ENCODE measurements at places on chromosomes 7 and 10. TPM values are rescaled to one million over a fixed set of nuclear protein-coding genes. Genes with fewer than 3 reads are reported as not detected.

OR6V1 gene
- not detected for polyA plus RNA-seq

HOXA11 gene
- polyA plus RNA-seq = not detected

PKD2L1 gene
- not detected for polyA plus RNA-seq

DKK1 gene
- polyA plus RNA-seq = not detected

VSTM4 gene
- polyA plus RNA-seq = 0.05 TPM

TMEM139 gene
- 0.78 TPM for polyA plus RNA-seq

MBL2 gene
- not detected for polyA plus RNA-seq

MSS51 gene
- polyA plus RNA-seq = not detected

GSDME gene
- polyA plus RNA-seq = 0.15 TPM

MYPN gene
- polyA plus RNA-seq = not detected

CNNM1 gene
- polyA plus RNA-seq = 0.07 TPM

SPDYE11 gene
- 0.15 TPM for polyA plus RNA-seq

AKR1C8 gene
- polyA plus RNA-seq = not detected

UNC5B gene
- polyA plus RNA-seq = not detected

DNA sequence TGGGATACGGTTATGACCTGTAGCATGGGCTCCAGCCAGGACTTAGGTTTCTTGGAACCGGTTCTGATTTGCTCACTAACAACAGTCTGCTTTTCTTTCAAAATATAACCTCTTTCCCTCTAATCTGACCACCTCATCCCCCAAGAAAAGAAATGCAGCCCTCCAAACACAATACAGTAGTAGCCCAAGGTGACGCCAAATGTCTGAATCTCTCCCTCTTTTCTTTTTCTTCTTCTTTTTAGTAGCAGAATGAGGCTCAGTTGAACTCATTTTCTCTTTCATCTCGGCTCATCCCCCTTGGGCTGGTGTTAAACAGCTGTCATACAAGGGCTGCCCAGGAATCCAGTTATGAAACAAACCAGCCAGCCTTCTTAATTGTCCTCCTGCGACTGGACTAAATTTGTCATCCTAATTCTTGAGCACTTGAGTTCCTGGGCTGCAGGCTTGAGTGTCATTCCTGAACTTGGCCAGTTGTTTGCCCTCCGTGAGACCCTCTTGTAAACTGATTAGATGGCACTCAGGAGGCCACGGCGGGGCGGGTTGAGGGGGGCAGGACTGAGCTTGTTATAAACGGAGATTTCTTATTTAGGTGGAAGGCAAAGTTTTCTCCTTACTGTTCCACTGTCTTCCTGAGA lies 94.8 kb downstream of the SORCS3 start:
- DNase-seq = no peak

GRCh38 chr10:32240471-32240870 lies 106.5 kb downstream of the EPC1 start:
- DNase-seq = no peak

DNA sequence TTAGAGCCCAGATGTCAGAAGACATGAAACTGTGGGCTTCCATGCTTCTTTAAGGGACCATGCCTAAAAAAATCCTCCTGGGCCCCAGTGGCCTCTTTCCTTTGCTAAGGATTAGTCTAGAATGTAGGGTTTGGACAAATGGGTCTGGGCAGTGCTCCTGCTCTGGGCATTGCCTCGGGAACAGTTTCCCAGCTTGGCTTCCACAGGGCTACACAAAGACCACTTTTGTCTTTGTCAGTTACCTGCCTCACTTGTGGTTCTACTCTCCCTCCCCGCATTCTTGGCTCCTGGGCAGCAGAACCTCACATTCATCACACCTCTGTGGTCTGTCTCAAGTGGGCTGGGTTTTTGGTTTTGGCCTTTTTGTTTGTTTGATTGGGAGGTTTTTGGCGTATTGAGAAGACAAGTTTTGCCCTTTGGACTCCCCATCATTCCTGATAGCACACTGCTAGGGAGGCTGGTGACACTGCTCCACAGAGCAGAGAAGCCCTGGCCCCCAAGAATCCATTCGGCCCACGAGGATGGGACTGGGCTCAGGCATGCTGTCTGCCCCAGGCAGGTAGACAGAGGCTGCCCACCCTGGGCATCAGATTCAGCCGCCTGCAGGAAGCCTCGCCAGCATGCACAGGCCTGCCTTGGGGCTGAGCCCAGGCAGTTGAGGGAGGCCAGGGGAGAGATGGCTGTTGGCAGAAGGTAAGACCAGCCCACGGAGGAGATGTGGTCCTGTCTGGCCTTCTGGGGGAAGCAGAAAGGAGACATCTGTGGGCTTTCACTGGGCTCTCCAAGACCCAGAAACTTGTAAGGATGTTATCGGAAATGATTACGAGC lies 343.7 kb downstream of the WDR11 start:
- no peak for DNase-seq

DNA sequence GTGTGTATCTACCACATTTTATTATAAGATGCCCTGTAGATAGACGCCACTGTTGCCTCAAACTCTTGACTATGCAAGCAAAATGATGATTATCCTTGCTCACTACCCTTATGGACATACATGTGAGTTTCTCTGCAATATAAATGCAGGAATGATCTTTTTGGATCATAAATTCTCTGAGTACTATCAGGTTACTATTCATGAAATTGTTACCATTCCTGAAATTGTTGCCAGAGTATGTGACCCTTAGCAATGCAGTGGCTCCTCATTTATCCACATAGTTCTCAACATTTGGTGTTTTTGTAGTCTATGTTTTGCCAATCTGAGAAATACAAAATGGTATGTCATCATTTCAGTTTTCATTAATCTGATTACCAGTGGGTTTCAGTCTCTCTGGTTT lies 166.2 kb upstream of the FAM3C start:
- DNase-seq = no peak

DNA sequence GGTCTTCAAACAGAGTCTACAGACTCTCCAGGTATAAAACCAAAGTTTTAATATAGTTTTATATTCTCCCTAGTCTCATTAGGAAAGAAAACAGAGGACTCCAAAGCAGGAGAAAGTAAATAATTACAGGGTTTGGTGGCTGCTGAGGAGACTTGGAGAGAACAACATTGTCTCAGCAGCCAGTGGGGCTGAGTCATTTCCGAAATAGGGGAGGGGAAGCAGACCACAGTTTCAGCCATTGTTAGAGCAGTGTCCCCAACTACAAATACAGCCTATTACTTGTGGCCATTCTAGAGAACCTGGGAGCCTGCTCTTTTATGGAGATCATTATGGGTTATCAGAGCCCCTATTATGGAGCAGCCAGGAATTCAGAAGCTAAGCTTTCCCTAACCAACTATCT lies 44.2 kb upstream of the A1CF start:
- DNase-seq = no peak

GRCh38 chr7:79719216-79719615 lies 265.7 kb upstream of the MAGI2 start:
- no peak for DNase-seq

DNA sequence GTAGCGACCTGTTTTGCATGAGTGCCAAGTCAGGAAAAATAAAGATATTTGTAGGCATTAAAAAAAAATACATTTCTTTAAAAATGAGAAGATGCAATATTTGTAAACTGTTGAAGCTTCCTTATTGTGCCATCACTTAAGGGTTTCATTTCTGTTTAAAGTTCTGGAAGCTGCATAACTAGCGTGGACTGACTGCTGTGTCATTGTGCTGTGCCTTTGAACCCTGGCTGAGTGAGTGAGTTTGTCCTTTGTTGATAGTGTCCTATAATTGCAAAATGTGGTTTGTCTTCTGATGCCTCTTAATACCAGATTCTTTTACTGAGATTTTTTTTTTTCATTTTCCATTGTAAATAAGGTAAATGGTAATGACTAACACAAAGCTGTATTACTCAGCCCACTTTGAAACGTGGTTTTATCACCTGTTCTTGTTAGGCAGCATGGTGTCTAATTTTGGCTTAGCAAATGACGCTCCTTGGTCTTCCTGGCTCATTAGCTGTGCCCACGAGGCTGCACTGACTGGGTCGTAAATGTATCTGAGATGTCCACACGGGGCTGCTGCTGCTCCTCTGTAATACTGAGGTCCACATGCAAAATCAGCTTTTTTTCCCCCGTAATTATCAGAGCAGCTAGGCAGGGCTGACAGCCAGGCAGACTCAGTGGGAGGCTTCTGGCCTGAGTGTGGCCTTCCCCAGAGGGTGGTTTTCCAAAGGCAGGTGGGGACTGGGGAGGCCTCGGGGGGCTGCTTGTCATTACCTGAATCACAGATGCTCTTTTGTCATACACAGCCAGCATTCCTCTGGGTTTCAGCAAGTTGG lies 14.8 kb downstream of the ZSCAN25 start:
- DNase-seq = no peak

GRCh38 chr7:157998884-157999552 lies 588.6 kb downstream of the PTPRN2 start:
- DNase-seq = no peak

DNA sequence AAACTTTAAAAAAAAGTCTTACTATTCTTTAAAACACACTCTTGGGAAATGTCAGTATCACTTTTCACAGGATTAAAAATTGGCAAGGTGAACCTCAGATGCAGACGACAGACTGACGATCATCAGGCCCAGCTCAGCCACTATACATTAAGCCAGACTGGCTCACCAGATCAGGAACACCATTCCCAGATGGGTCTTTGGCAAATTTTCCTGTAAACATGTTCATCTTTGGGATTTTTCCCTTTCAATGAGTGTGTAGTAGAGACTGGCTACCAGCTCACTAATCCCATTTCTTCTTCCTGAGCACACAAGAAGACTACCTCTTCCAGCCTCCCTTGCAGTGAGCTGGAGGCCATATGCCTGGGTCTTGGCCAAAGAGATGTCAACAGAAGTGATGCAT lies 142.7 kb upstream of the CHST15 start:
- DNase-seq = no peak

GRCh38 chr7:128035712-128036111 lies 4.5 kb upstream of the LRRC4 start:
- DNase-seq = no peak

- DNase-seq = no peak
These were observed 215.7 kb downstream of the RELN start for GRCh38 chr7:103773726-103774125.

GRCh38 chr10:3442451-3442990 lies 269.9 kb upstream of the PITRM1 start:
- DNase-seq = no peak

GRCh38 chr7:127983804-127984332 lies 47.4 kb downstream of the LRRC4 start:
- no peak for DNase-seq

DNA sequence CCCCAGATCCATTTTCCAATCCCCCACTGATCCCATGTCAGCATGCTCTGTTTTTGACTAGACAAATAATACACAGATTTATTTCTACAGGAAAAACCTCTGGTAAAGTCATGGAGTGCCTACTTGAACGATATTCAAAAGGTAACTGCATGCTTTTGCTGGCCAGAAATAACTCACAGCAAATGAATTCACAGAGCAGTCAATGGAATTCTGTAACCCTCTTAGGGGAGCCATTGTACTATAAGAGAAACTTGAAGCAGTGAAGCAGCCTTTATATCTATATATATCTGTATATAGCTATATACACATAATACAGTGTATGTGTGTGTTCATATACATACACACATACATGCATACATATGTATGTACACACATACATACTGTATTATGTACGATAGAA lies 29.0 kb upstream of the MEOX2 start:
- no peak for DNase-seq

DNA sequence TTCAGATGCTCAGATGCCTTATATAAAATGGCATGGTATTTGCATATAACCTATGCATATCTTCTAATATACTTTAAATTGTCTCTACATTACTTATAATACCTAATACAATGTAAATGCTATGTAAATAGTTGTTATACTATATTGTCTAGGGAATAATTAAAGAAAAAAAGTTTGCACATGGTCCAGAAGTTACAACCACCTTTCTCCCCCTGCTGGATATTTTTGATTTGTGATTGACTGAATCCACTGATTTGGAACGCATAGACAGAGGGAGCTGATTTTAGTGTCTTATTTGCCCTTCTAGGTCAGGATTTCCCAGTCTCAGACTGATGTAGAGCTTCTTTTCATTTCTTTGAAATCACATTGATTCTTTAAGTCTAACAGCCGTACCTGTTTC lies 31.8 kb downstream of the MDFIC start:
- DNase-seq = no peak

DNA sequence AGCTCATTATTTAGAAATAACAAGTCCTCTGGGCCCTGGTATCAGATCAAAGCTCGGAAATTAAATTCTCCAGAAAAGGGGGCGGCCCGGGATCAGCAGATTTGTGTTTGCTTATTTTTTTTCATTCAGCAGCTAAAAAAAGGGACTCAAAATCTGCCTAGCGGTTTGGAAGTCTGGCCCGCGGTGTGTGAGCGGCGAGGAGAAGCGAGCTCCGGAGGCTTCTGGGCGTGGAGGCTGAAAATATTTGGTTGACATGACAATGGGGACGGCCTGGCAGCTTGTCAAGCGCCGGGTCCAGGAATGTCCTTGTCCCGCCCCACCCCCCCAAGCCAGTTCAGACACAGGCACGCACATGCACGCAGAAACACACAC lies 43.4 kb downstream of the FOXL3 start:
- no peak for DNase-seq
